ENCODE measurements at places on chromosomes 12 and 14. TPM values are rescaled to one million over a fixed set of nuclear protein-coding genes. Genes with fewer than 3 reads are reported as not detected.

- no peak overlapping the region for H3K4me3 ChIP-seq
- no peaks in the 10 kb centered on the region for H3K36me3 ChIP-seq
- no peak overlapping the region for H3K27ac ChIP-seq
- no peak for DNase-seq
- H3K27me3 ChIP-seq = no peaks in the 10 kb centered on the region
These were observed 81.1 kb downstream of the ESRRB start for GRCh38 chr14:76456891-76457586.

DNA sequence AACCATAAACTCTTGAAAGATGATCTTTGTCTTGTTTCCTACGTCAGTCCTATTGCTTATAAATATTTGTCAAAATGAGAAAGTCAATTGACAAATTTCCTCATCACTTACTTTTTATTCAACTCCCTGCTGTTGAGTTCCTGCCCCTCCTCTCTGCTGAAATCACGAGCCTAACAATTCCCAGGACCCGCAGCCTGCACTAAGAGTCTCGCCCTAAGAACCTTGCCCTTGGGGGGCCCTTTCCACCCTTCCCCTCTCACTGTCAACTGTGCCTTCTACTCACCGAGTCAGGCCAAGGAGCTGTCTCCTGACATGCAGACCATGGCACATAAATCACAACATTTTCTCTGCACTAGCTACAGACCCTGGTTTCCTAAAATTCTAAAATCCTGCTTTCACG lies 99.0 kb downstream of the STAB2 start:
- no peaks in the 10 kb centered on the region for H3K36me3 ChIP-seq
- no peak overlapping the region for H3K27ac ChIP-seq
- no peaks in the 10 kb centered on the region for H3K4me1 ChIP-seq
- no peaks in the 10 kb centered on the region for H3K27me3 ChIP-seq

LRP1-AS gene
- not detected for total RNA-seq

DNA sequence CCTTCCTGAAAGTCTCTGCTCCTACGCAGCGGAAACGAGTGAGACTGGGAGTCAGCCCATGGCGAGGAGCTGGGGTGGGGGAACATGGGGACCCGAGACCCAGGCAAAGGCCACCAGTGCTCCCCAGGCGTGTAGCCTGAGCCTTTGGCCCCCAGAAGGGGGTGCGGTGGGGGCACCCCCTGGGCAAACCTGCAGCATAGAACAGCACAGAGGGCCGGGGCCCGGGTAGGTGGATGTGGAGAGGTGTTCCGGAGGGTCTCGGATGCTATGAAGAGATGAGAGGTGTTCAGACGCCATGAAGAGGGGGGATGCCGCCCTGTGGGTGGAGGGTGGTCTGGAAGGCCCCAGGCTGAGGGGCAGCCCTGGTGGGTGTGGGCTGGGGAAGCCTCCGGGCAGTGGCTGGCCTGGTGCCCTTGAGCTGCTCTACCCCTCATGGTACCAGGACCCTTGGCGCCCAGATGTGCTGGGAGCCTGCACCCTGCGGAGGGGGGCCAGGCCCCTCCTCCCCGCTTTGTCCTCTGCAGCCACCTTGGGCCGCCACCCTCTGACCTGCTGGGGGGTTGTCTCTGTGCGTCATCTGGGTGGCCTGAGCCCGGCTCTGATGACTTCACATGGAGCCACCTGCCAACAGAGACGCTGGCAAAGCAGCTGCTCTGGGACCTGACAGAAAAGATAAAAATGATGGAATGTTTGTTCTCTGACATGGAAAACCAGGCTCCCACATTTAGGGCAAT lies 83.4 kb downstream of the KIF26A start:
- no peaks in the 10 kb centered on the region for H3K36me3 ChIP-seq
- H3K27me3 ChIP-seq = no peaks in the 10 kb centered on the region
- no peak overlapping the region for H3K4me3 ChIP-seq
- DNase-seq = no peak

- H3K4me1 ChIP-seq = no peaks in the 10 kb centered on the region
- no peak for DNase-seq
- no peak overlapping the region for H3K27ac ChIP-seq
- H3K4me3 ChIP-seq = no peak overlapping the region
- no peaks in the 10 kb centered on the region for H3K27me3 ChIP-seq
- H3K36me3 ChIP-seq = no peaks in the 10 kb centered on the region
These were observed 9.6 kb downstream of the RPS6KL1 start for GRCh38 chr14:74913393-74913910.

GRCh38 chr14:76866456-76866855 lies 40.2 kb downstream of the LRRC74A start:
- H3K27ac ChIP-seq = no peak overlapping the region
- H3K4me3 ChIP-seq = no peak overlapping the region
- H3K27me3 ChIP-seq = no peaks in the 10 kb centered on the region
- no peaks in the 10 kb centered on the region for H3K4me1 ChIP-seq
- H3K36me3 ChIP-seq = no peaks in the 10 kb centered on the region
- no peak for DNase-seq

GRCh38 chr12:11678781-11679180 lies 29.3 kb downstream of the ETV6 start:
- H3K4me1 ChIP-seq = no peaks in the 10 kb centered on the region
- H3K4me3 ChIP-seq = no peak overlapping the region
- H3K36me3 ChIP-seq = no peaks in the 10 kb centered on the region
- no peaks in the 10 kb centered on the region for H3K27me3 ChIP-seq
- H3K27ac ChIP-seq = no peak overlapping the region
- DNase-seq = no peak

DNA sequence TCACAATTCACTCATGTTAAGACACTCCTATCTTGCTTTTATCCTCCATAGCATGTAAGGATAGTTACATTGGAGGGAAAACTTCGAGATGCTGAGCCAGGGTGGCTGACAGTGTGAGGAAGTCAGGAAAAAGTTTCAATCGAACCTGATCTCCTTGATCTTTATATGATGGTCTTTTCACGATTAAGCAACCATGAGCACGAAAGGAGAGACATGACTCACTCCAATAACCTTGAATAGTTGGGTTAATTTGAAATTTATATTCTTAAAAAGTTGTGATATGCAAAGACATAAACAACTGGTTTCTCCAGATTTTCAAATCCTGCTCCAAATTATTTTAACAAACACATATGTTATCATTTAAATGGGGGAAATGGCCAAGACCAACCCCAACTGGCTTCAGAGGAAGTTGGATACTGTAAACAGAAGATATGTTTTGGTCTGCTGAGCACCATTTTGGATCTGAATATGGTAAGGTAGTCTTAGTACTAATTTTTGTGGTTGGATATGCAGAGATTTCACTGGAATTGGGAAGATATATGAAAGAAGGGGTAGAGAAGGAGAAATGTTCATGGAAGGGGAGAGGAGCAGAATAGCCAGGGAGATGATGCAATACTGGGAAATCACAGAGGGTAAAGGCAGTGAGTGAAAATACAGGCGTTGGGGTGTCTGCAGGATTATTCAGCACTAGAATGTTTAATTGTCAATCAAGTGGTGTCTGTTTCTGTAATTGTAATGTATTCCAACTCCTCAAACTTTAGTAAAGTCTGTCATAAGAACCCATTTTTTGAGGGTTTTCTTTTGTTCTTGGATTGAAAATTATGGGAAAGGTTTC lies 185.2 kb upstream of the SLC38A2 start:
- no peaks in the 10 kb centered on the region for H3K27me3 ChIP-seq
- no peak overlapping the region for H3K27ac ChIP-seq
- no peaks in the 10 kb centered on the region for H3K36me3 ChIP-seq
- H3K4me1 ChIP-seq = no peaks in the 10 kb centered on the region
- H3K4me3 ChIP-seq = no peak overlapping the region

DNA sequence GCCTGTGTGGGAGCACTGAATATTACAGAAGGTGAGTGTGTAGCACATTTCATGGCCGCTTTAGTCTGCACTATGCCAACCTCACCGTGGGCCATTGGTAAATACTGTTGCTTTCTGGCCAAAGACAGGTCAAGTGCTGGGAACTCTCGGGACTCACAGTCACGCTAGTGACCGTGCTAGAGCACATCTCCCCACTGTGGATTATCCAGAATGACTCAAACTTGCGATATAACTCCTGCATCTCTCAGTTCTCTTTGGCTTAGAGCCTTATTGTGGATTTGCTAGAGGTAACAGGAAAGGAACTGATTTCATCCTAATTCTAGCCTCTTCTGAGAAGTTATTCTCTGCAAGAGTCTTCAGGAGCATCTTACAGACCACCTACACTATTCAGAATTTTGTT lies 86.5 kb downstream of the DAD1 start:
- peaks cover 8% of the 10 kb centered on the region for H3K36me3 ChIP-seq
- DNase-seq = no peak
- no peaks in the 10 kb centered on the region for H3K27me3 ChIP-seq
- H3K27ac ChIP-seq = peak overlapping the region; percentile 90

- no peaks in the 10 kb centered on the region for H3K27me3 ChIP-seq
- H3K4me1 ChIP-seq = no peaks in the 10 kb centered on the region
- H3K36me3 ChIP-seq = no peaks in the 10 kb centered on the region
- peak; percentile 16 for DNase-seq
- no peak overlapping the region for H3K4me3 ChIP-seq
These were observed 23.3 kb downstream of the GABARAPL1 start for GRCh38 chr12:10235761-10236631.

FOXM1 gene
- 0.42 TPM for total RNA-seq

- DNase-seq = no peak
- H3K4me1 ChIP-seq = no peaks in the 10 kb centered on the region
- H3K27me3 ChIP-seq = no peaks in the 10 kb centered on the region
- H3K27ac ChIP-seq = no peak overlapping the region
These were observed 212.9 kb downstream of the NRXN3 start for GRCh38 chr14:78383060-78383459.

DNA sequence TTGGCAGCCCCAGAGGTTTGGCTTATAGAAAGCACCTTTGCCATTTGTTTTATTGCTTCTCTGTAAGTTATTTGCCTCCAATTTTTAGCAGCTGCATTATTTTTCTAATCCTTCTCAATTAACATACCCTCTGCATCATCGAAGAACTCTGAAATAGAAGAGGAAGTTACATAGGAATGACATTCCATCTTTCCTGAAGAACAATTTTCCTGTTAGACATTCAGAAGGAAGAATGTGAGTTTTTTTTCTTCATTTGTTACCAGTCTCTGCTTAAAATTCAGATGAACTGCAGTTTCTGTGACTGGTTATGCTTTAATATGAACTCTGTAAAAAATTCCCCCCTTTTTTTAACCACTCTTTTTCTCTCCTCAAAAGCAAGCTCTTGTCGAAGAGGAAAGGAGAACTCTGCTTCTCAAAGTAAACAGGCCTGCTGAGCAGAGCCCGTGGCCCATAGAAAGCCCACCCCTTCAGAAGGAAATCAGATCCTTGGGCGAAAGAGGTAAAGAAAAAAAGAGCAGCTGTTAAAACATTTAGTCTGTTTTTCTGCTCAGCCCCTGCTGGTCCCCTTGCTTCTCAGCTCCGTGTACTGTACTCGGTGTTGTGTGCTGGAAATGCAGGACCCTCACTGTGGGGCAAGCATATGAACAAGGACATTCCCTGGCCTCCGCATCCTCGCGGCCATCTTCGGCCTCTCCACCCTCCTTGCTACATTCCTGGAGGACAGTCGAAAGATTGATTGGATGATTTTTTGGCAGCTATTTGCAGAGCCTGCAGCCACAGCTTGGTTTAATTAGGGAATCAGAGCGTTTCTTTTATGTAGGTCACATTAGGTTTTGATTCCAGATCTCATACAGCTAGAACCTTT lies 164.4 kb upstream of the LRIG3 start:
- no peaks in the 10 kb centered on the region for H3K4me1 ChIP-seq
- no peaks in the 10 kb centered on the region for H3K27me3 ChIP-seq
- no peak for DNase-seq
- H3K27ac ChIP-seq = no peak overlapping the region

DNA sequence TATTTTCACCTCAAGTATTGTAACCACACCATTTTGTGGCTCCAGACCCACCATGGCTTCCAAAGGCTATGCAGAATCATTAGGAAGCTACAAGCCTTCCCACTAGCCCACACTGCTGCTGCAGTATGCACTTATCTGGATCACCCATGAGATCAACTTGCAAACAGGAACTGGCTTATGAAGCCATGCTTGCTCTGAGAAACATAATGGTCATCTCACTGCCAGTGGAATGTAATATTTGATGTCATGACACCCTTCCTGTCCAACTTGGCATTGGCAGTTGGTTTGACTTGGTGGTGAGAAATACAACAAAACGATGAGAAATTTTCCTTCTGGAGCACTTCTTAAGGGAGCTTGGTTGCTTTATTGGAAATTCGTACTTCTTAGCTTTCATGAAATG lies 69.3 kb upstream of the FRMD6 start:
- no peaks in the 10 kb centered on the region for H3K36me3 ChIP-seq
- DNase-seq = no peak
- peaks cover 5% of the 10 kb centered on the region for H3K27me3 ChIP-seq

- no peaks in the 10 kb centered on the region for H3K36me3 ChIP-seq
- DNase-seq = no peak
- no peaks in the 10 kb centered on the region for H3K27me3 ChIP-seq
- H3K4me1 ChIP-seq = no peaks in the 10 kb centered on the region
These were observed 406.3 kb upstream of the DCN start for GRCh38 chr12:91588874-91589454.

GRCh38 chr12:5437182-5437583 lies 5.3 kb downstream of the NTF3 start:
- no peak for DNase-seq
- no peaks in the 10 kb centered on the region for H3K27me3 ChIP-seq
- H3K4me1 ChIP-seq = no peaks in the 10 kb centered on the region
- H3K36me3 ChIP-seq = no peaks in the 10 kb centered on the region

KRT86 gene
- total RNA-seq = not detected

POLE2 gene
- total RNA-seq = 0.80 TPM
